ENCODE measurements at places on chromosomes 1 and 21.
A peak's percentile ranks its signal among the peaks of the same experiment; 100 is the strongest.

- no peak for DNase-seq
Observed at GRCh38 chr1:232509570-232509969, 120.4 kb downstream of the SIPA1L2 start.

DNA sequence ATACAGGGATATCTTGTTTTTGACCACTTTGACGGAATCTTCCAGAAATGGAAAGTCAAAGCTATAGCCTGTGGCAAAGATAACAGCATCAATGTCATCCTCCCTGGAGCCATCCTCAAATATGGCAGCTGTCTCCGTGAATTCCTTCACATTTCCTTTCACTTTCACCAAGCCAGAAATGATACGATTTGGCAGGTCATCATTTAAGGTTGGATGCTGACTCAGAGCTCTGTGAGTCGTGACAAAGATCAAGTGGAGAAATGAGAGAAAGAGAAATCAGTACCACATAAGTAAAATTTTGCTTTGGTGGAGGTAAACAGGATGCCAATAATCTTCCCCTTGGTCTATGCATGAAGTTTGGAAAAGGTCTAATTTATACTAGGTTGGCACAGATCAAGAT, 23.9 kb downstream of the FMO5 start:
- DNase-seq = no peak

- no peak for DNase-seq
Observed at GRCh38 chr1:162568802-162569201, 7.3 kb downstream of the UAP1 start.

DNA sequence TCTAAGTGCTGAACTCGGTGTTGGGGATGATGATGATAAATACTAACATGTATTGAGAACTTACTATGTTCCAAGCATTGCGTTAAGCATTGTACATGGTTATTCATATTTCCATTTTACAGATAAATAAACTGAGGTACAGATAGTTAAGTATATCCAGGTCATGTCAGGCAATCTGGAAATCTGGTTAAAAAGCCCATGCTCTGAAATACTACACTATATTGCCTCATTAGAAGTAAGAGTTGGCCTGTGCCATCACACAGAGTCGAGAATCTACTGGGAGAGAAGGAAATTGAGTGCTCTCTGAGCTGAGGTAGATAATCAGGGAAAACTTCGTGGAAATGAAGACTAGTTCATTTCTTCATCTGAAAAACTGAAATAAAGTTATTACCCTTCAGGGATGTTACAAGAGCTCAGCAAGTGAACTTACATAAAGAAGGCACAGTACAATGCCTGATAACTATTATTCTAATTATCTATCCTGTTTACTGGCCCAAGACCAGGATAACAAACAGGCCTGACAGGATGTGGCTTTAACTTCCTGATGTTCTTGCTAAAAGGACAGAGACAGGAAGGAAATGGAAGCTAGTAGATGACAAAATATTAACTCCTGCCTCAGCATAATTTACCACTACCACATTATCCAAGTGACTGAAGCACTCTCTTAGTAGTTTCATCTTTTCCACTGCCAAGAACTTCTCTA, 85.6 kb downstream of the EPS15 start:
- DNase-seq = peak; percentile 42

DNA sequence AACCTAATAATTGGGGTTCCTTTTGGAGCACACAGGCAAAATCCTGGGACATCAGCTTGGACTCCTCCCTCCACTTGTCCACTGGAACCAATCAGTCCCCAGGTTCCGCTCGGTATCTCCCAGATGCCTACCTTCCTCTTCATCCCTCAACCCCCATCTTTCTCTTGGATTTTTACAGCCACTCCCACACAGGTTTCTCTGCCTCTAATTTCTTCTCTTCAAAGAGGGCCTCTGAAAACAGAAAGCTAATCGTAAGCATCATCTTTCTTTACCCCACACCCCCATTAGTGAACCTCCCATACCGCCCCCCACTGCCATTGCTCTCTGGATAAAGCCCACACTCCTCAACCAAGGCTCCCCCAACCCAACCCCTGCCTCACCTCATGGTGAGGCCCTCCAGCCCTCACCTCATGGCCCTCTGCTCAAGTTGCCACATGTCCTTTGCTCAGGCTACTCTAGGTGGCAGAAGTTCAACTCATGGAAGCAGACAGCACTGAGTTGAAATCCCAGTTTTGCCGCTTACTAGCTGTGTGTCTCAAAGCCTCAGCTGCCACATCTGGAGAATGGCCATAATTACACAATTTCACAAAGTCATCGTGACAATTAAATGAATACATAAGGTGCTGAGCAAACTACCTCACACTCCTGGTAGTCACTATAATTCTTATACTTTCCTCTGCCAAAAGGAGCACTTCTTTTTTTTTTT, 18.1 kb upstream of the WASF2 start:
- no peak for DNase-seq

- peak; percentile 64 for DNase-seq
Observed at GRCh38 chr1:89277725-89278124, 5.1 kb upstream of the GBP5 start.

GRCh38 chr1:77056525-77056924, 162.7 kb downstream of the PIGK start:
- DNase-seq = no peak

Data from CD4-positive, alpha-beta T cell treated with Interleukin-17A for 1 hour (primary cell).